KBM-7 (cell line): ENCODE measurements at places on chromosomes 4 and X.

GRCh38 chr4:78167510-78167909 lies 110.4 kb downstream of the FRAS1 start:
- no peak for DNase-seq

- no peak for DNase-seq
Observed at GRCh38 chrX:38004046-38004445, 2.3 kb upstream of the SYTL5 start.

DNA sequence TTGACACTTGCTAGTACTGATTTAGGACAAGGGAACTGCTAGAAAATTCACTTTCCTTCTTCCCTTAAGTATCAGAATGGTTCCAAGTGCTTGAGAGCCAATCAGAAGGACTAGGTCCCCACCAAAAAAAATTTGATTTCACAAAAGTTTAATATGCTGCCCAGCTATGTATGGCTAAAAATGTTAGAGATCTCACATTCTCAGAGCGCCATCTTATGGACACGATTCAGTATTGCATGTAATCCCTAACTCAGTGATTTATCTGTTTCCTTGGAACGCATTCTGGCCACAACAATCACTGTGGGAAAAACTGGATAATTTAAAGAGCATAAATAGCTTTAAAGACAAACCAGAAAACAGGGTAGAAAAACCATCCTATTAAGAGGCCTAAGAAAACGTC lies 255.1 kb upstream of the GPC4 start:
- DNase-seq: peak; percentile 40

DNA sequence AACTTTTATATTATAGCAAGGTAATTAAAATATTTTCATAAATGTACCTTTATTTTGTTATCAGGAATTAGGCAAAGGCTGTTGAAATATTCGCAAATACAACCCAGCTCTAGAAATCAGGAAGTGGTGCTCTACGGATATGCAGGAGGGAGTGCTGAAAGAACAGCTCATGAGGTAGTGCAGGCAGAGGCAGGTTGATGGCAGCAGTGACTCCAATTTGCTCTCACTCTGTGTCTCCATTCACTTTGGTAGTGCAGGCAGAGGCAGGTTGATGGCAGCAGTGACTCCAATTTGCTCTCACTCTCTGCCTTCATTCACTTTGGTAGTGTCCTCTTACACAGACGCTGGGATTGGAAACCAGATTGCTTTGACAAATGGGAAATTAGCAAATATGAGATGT lies 277.9 kb downstream of the TRIML1 start:
- peak; percentile 8 for DNase-seq
